ENCODE measurements at places on chromosomes 7 and 10.

DNA sequence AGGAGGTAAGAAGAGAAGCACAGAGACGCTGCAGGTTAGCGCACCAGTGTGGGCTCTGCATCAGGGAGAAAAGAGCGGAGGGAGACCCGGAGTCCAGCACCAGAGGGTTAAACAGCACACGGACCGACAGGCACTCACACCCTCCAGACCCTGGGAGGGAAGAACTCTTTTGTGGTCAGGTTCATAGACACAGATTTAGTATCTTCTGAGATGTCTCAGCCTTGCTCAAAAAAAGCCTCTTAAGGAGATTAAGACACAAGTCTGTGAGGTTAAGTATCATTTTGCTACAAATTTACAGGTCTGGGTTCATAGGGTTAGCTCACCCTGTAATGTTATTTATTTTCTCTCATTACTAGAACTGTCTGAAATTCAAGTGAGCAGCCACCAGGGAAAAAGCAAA, 16.8 kb upstream of the NDST2 start:
- DNase-seq: no peak

DNA sequence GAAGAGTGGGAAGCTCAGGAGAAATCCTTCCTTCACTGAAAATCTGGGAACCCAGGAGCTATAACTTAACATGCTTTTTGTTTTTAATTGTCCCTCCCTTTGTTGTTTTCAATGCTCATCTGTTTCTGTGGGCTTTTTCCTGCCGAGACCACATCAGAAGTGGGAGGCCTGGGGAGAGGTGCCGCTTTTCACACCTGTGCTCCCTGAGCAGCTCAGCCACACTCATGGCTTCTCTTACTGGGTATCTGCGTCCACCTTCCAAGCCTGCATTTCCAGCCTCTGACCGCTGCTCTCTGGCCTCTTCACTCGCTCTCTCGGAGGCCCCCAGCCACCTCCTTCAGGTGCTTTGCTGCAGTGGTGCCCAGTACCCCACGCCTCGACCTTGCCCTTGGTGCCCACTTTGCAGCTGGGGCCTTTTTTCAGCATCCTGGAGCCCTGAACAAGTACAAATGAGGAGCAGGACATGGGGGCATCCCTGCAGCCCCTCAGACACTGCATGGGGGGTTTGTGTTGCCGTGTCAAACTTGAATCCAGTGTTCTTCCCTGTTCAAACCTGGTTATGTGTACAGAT, 9.9 kb downstream of the C7orf57 start:
- DNase-seq: no peak

- no peak for DNase-seq
Measured at GRCh38 chr7:4185721-4186512, 496.2 kb upstream of the FOXK1 start.

GRCh38 chr10:91002656-91003055, 81.8 kb upstream of the ANKRD1 start:
- no peak for DNase-seq

DNA sequence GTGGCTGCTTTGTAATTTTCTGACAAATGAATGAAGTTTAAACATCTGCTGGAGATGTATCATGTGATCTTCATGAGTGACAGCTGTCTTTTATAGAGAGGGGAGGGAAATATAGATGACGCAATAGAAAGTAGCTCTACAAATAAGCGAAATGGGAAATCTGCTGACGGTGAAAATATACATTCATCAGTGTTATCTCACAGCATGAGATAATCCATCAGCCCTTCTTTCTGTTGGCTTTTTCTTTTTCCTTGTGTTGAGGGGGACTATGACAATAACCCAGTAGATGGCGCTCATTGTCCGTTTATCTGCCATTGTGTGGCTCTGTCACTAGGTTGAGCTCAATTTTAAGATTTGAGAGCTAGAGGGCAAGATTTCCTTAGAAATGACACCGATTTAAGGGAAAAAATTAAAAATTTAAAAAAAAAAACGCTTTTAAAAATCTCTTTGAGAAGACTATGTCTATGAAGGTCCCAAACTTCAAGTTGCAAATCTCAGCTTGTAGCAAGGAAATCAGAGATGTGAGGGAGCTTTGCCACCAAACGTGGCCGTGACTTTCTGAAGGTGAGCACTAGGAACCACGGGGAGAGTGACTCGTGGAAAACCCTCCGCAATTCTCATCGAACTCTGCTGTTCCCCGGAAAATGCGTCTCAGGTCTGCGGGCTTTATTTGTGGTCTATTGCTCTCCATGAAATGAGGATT, 114.6 kb upstream of the SFMBT2 start:
- peak; percentile 17 for DNase-seq

GRCh38 chr10:78346721-78347120, 313.1 kb downstream of the RPS24 start:
- no peak for DNase-seq
